ENCODE measurements at places on chromosomes 6 and 20. TPM values are rescaled to one million over a fixed set of nuclear protein-coding genes. Genes with fewer than 3 reads are reported as not detected.

The CLPSL2 gene
- total RNA-seq: not detected

The PAK5 gene
- total RNA-seq: under 0.01 TPM

The IL17A gene
- not detected for total RNA-seq

The CTCFL gene
- total RNA-seq: not detected

The EGFL8 gene
- total RNA-seq: 0.66 TPM

The NTSR1 gene
- 0.66 TPM for total RNA-seq

The NRSN1 gene
- not detected for total RNA-seq

The CCDC170 gene
- 0.44 TPM for total RNA-seq

The CNBD2 gene
- total RNA-seq: 1.5 TPM

The ENPP1 gene
- total RNA-seq: 42.0 TPM

The PKHD1 gene
- total RNA-seq: not detected

The C6orf58 gene
- total RNA-seq: not detected

The NINL gene
- total RNA-seq: 16.3 TPM

The GMPR gene
- 15.3 TPM for total RNA-seq

The C6orf52 gene
- 0.50 TPM for total RNA-seq

The ASIP gene
- not detected for total RNA-seq

The RUNX2 gene
- 4.5 TPM for total RNA-seq

The POM121L2 gene
- not detected for total RNA-seq

The ANGPT4 gene
- total RNA-seq: not detected

The SRMS gene
- not detected for total RNA-seq

The EPHA7 gene
- not detected for total RNA-seq

The KPNA5 gene
- total RNA-seq: 9.5 TPM

The RNGTT gene
- 28.8 TPM for total RNA-seq

The BMP6 gene
- 1.3 TPM for total RNA-seq

The TMEM151B gene
- total RNA-seq: under 0.01 TPM

The PRL gene
- not detected for total RNA-seq

The DNAH8 gene
- total RNA-seq: 0.44 TPM

The F13A1 gene
- not detected for total RNA-seq

All from smooth muscle cell of trachea (primary cell).